Large intestine (tissue), 12 donors: ENCODE measurements at places on chromosomes 12 and 14. TPM values are rescaled to one million over a fixed set of nuclear protein-coding genes. Genes with fewer than 3 reads are reported as not detected.

DNA sequence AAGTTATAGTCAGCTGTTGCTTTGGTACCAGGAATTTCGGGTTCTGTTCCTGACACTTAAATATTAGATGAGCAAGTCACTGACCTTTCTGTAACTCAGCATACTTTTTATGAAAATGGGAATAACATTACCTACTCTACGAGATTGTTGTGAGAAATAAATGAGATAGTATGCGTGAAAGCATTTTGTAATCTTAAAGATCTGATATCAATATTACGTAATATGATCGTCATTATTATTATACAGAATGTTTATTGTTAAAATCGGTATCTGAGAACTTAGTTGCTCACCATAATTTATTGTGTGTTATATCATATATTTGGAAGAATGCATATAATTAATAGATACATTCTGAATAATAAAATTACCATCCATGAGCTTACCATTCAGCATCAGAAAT lies 6.1 kb upstream of the NECAP1 start:
- no peak overlapping the region for H3K4me3 ChIP-seq
- no peaks in the 10 kb centered on the region for H3K36me3 ChIP-seq
- DNase-seq, result no peak
- H3K27ac ChIP-seq, result no peak overlapping the region
- H3K4me1 ChIP-seq, result no peaks in the 10 kb centered on the region
- H3K27me3 ChIP-seq, result no peaks in the 10 kb centered on the region

DNA sequence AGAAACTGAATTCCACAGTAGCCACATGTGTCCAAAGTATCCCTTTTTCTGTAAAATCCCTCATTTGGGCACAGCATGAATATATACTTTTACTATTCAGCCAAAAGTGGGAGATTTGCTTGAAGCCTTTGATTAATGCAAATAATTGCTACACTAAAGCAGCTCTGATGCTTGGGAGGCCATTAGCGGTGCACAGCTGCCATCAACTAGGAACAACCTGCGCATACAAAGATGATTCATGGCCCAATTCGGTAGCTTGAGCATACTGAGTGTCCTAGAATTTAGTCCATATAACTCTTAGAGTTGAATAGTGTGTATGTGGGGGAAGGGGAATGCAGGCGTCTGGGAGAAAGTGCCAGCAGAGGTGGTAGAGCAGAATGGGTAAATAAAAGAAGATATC lies 277.0 kb upstream of the RMST start:
- H3K27me3 ChIP-seq, result no peaks in the 10 kb centered on the region
- no peak overlapping the region for H3K27ac ChIP-seq
- DNase-seq, result no peak
- H3K4me3 ChIP-seq, result no peak overlapping the region
- no peaks in the 10 kb centered on the region for H3K4me1 ChIP-seq

DNA sequence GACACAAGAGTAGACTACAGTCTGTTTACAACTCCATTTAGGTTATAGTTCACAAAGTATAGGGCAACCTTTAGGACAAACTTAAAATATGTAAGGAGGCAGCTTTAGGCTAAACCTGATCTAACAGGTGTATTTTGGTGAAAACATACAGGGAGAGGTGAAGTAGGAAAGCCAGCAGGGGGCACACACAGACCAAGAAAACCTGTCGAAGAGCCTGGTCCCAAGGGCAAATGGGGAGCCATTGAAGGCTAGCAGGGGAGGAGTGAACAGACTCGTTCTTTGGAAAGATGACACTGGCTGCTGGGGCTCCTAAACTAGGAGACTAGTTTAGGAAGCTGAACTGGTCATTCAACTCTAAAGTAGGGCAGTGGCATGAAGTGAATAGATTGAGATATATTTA lies 138.8 kb upstream of the WSCD2 start:
- no peaks in the 10 kb centered on the region for H3K36me3 ChIP-seq
- H3K4me1 ChIP-seq, result no peaks in the 10 kb centered on the region
- DNase-seq, result peak; percentile 28

DNA sequence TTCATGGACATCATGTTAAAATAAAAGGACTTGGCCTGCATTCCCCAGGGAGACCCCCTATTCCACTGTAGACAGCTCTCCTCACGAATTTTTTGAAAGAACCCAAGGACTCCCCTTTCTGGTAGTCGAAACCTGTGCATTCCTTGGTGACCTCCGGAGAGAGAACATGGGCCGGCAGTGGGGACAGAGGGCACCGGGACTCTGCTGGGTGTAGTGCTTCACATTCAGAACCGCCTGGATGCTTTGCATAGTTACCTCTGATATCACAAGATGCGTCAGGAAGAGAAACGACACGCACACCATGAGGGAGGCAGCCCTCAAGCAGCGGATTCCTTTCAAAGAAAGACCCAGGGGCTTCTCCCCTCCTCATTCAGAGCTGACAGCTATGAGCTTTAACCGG lies 9.7 kb downstream of the CKAP4 start:
- no peaks in the 10 kb centered on the region for H3K4me1 ChIP-seq
- H3K27me3 ChIP-seq, result no peaks in the 10 kb centered on the region
- peaks cover 29% of the 10 kb centered on the region for H3K36me3 ChIP-seq
- no peak for DNase-seq
- H3K27ac ChIP-seq, result no peak overlapping the region

The PSEN1 gene
- 104 TPM for polyA plus RNA-seq

The TOMM20L gene
- 0.24 TPM for polyA plus RNA-seq

The JDP2 gene
- polyA plus RNA-seq, result 30.0 TPM
